ENCODE measurements at places on chromosomes 1 and 21.

- DNase-seq = no peak
Measured at GRCh38 chr1:85494074-85494903, 29.3 kb upstream of the DDAH1 start.

- no peak for DNase-seq
Measured at GRCh38 chr1:205491794-205492193, 12.7 kb upstream of the CDK18 start.

DNA sequence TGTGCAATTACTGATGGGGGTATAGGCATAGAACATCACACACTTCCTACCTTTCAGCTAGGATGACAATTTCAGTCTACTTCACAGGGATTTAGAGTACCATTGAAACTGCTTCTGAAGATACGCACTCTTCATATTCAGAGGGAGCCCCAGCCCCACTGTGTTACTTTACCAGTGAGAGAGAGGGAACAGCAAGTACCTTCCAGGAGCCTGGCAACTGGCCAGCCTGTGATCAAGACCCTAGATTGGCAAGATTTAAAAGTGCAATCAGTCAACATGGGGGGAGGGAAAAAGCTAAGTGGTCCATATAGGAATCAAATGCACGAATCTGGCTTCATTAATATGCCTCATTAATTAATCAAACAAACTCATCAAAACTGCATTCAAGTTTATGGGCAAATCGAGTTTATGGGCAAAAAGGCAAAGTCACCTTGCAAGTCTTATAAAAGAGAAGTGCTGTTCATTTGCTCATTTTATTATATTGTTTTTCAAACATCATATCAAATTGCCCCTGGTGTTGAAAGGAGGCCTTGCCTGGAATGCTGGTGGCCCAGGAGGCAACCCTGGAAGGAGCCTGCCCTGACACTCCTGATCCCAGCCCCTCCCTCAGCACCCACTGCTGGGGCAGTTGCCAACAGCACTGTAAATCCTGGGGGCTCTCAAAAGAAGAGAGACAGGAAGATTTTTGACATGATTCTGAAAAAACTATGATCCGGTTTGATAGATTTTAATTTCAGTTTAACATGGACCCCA is 184.9 kb upstream of the DPT start:
- no peak for DNase-seq

GRCh38 chr1:234755449-234755863 is 145.5 kb upstream of the IRF2BP2 start:
- DNase-seq = peak; percentile 49

GRCh38 chr1:222561656-222562055 is 13.8 kb upstream of the HHIPL2 start:
- DNase-seq = no peak

DNA sequence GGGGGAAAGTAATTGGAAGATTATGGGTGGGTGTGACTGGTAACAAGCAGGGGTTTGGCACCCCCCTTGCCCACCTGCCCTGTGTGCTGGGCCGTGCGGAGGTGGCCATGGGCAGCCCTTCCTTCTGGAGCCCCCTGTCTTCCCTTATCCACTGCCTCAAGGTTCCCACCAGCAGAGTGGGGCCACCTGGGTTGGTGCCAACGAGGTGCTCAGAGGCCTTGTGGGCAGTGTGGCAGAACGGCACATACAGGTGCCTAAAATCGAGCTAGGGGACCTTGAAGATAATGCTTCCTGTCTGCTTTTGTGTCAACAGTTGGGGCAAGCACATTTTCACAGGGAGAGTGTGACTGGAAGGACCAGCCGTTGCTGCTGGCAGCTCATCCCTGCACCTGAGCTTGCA is 161.8 kb downstream of the PCBP3 start:
- no peak for DNase-seq

DNA sequence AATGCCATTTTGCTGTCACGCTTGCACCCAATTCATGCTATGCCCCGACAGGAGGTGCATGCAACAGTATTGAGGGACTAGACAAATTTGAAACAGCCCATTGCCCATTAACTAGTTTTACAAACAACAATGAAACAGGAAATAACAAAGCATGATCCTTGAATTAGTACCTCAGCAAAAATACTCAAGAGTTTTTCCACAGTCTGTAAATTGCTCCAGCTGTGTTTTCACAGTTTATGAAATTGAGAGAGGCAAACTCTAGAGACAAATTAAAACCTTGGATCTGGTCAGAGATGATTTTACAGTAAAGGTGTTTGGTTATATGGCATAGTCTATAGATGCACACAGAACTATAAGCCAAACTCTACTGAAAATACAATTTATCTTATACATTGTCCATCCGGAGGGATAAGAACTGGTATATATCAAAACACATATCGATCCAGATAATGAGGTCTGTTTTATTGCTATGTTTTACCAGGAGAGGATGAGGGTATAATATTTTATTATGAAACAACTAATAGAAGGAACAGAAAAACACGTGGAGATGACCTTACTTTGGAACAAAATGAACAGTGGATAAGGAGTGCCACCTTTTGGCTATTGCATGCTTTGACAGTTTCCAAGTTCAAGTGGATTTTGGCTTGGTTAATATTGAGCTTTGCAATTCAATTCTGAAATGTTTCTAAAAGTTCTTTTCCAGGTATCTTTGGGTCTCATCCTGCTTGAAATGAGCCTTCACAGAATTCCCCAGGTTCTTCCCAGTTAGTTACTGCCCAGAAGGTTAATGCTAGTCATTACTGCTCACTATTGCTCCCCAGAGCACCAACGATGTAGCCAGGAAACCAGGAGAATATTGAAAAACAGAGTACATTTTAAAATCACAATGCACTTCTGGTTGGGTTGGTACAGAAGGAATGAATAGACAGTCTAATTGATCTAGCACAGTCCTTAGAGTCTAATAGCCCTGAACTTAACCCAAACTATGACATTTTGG is 45.7 kb downstream of the ZC3H11B start:
- DNase-seq = peak; percentile 70

GRCh38 chr1:15692121-15692682 is 8.1 kb downstream of the PLEKHM2 start:
- no peak for DNase-seq

DNA sequence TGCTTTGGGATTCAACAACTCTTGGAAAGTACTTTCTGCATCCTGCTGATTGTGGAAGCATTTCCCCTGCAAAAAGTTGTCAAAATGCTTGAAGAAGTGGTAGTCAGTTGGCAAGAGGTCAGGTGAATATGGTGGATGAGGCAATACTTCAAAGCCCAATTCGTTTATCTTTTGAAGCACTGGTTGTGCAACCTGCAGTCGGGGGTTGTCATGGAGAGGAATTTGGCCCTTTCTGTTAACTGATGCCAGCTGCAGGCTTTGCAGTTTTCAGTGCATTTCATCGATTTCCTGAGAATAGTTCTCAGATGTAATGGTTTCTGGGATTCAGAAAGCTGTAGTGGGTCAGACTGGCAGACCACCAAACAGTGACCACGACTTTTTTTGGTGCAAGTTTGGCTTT is 47.6 kb upstream of the GJA5 start:
- DNase-seq = no peak

DNA sequence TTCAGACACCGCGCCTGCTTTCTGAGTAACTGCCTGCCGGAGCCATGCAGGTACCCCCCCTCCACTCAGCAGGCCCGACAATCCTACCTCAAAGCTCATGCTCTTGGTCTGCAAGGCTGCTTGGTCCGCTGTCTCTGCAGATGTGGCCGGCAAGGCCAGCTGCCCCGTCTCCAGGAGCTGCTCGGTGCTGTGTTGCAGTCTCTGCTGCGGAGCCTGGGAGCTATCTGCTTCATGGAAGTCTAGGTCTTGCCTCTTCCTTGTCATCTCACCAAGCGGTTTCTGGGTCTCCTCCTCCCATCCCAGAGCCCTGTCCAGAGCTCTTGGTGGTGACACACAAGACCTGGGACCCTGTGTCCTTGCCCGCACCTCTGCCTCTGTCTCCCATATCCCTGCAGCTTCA is 24.0 kb upstream of the GNPAT start:
- no peak for DNase-seq

DNA sequence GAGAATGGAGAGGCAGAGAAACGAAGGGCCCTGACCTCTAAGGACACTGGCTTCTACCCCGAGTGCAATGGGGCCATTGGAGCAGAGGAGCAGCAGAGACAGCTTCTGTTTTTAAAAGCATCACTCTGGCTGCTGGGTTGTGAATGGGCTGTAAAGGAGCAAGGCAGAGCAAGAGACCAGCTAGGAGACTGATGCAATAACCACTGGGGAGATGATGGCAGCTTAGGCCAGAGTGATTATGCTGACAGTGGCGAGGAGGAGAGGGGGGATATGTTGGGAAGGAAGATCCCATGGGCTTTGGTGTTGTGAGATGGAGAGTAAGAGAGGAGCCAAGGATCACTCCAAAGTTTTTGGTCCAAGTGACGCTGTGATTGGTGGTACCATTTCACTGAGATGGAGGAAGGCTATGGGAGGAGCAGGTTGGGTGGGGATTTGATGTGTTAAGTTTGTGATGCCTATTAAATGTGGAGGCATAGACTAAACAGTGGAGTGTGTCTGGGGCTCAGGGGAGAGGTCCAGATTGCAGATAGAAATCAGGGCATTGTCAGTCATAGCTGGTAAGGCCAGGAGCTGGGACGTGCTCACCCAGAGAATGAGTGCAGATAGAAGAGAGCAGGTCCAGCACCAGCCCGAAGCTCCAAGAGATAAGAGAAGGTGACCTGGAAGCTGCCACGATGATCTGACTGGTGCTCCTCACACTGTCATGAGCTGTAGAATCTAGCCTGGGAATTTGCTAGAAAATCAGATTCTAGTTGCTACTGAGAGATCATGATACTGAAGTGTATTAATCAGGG is 11.0 kb downstream of the TRAF5 start:
- no peak for DNase-seq

GRCh38 chr1:89169166-89169565 is 6.6 kb downstream of the GBP7 start:
- DNase-seq = no peak

- DNase-seq = no peak
Measured at GRCh38 chr1:110492573-110492972, 26.4 kb downstream of the KCNA10 start.

DNA sequence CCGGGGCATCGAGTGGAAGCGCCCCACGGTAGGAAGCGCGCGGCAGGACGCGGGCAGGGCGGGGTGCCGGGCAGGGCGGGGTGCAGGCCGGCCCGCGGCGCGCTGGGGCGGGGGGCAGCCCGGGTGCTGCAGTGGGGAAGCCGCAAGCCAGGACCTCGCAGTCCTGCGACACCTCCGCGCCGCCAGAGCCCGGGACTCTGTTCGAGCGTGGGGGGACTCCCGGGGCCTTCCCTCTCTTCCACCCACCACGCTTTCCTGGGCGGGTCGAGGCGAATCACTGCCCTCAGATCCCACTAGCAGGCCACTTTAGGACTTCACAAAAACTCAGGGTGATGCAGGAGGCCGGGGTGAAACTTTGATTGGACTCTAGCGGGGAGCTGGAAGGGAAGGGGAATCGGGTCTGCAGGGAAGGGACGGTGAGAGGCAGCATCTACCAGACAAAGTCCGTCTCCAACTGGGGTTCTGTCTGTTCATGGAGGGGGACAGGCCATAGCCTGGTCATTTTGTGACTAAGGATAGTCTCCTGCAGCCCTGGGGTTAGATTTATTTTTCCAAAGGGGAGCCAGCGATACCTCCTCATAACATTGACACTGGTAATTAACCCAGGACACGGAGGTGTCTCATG is 623 bp downstream of the CAPN2 start:
- DNase-seq = no peak

- DNase-seq = peak; percentile 2
Measured at GRCh38 chr1:6646499-6647148, 22.0 kb downstream of the THAP3 start.

DNA sequence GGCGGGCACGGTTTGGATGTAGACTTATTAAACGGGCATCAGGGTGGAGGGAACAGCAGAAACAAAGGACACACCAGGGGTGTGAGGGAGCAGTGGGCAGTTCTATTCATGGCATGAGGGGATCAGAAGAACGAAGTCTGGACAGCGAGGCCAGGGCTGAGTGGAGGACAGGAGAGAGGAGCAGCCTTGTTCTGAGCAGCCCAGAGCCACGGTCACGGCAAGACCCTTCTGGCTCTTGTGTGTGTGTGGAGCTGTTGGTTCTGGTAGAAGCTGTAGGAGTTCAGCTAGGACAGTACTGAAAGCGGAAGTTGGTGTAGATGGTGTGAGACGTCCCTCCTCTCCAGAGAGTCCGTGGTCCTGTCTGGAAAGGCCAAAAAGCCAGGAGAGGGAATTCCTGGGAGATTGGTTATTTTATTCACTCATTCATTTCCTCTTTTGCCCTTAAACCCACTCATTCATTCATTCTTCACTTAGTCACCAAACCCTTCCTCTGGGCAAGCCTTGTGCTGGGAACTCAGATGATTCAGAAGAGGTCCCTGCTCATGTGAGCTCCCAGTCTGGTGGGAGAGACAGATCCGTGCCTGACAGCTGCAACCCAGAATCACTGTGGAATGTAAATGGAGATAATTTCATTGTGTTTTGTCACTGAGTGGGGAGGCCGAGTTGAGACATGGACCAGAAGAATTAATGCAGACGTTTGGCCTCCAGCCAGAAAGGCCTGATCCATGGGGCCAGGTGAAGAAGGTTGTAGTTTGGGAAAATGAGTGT is 4.1 kb upstream of the ACOT11 start:
- no peak for DNase-seq

GRCh38 chr1:225973158-225973557 is 26.0 kb downstream of the SDE2 start:
- DNase-seq = peak; percentile 70

DNA sequence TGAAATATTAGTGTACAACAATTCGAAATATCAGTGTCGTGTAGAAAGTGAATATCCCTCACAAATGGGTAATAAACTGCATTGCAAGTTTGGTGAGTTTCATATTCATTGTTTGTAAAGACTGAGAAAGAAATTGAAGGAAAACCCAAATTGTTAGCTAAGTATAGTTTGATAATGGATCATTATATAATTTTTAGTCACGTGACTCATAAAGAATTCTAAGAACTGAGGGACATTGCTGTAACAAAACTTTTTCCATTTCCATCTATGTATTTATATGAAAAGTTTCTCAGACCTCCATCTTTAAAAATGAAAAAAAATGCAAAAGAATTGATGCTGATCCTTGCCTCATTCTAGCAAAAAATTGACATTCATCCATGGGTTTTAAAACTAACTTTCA is 36.0 kb upstream of the SGIP1 start:
- no peak for DNase-seq

DNA sequence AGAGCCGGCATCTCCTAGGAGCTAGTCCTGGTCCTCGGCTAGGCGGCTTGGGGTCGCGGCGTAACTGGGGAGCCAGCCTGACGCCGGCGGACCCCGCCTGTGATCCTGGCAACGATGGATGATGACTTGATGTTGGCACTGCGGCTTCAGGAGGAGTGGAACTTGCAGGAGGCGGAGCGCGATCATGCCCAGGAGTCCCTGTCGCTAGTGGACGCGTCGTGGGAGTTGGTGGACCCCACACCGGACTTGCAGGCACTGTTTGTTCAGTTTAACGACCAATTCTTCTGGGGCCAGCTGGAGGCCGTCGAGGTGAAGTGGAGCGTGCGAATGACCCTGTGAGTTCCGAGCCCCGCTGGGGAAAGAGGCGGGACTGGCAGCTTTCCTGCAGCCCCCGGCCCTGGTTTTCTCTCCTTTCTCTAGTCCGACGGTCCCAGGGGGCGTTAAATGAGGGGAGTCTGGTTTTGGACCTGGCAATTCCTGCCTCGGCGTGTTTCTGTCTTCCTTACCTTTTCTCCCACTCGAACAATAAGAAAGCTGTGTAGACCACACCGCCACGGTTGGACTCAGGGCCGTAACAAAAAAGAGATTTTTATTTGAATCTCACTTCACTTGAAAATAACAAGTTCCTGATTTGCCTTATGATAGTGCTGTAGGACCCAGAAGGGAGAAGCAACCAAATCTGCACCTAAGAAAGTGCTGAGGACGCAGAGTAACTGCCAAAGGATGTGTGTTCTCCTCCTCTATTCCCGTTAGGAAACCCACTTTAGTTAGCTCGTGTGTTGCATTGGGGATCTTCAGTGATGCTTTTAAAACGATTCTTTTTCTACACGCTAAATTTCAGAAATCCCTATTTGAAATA is at the start of gene SPRTN:
Gene SPRTN (plus strand): TSS at position 24 of the 859 bp plus-strand sequence. CDS start 91 bp downstream, at position 115.
- DNase-seq = no peak

Data from SHP77 treated with DMSO at 0.1 percent for 48 hours (cell line).